ENCODE measurements at places on chromosomes 1 and 21.
A peak's percentile ranks its signal among the peaks of the same experiment; 100 is the strongest.

- DNase-seq = no peak
Observed at GRCh38 chr1:66848193-66848592, 47.1 kb upstream of the INSL5 start.

- DNase-seq = no peak
Observed at GRCh38 chr21:46597896-46598343, 7.0 kb downstream of the S100B start.

DNA sequence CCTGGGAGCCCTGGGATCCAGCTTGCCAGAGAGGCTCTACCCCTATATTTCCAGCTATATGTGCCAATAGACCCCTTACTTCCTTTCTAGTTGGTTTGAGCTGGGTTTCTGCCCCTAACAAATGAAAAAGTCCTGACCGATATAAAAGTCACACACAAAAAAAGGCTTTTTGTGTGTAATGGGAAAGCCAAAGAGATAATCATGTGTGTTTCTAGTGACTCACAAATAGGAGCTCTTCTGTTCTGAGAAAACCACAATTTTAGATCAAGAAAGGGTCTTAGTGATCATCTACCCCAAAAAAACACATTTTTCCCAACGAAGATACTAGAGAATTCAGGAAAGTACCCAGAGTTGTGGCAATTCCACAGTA lies 23.0 kb upstream of the PLEKHA6 start:
- peak; percentile 60 for DNase-seq

GRCh38 chr1:152218762-152219436 lies 5.1 kb downstream of the HRNR start:
- DNase-seq = no peak

GRCh38 chr1:67540733-67541125 lies 110.5 kb upstream of the SERBP1 start:
- DNase-seq = no peak

DNA sequence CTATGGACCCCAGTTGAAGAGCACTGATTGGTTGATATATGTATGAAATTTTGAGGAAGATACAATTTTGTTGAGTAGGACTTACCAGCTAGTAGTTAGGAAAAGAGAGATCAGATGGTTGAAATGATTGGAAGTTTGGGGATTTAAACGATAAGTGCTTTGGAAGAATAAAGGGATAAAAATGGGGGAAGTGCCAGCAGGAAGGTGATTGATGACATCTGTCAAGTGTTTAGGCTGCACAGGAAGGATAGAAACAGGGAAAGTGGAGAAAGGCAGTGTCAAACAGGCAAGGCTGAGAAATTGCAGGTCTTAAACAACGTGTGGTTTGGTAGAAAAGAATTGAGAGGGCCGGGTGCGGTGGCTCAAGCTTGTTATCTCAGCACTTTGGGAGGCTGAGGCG lies 22.3 kb downstream of the PDC start:
- no peak for DNase-seq

GRCh38 chr1:28070725-28071593 lies 17.5 kb downstream of the EYA3 start:
- no peak for DNase-seq

DNA sequence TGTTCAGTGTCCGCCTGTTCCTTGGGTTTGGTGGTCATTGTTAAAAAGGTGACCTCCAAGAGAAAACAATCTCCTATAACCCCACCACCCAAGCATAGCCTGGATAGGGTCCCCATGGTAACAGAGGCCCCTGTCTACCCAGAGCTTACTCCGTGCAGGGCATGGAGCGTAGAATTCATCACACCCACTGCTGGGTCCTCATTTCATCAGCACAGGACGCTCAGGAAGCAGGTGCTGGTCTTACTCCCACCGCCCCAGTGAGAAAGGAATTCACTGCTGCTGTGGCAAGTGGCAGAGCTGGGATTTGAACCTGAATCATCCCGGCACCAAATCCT lies 37.0 kb downstream of the ARHGEF10L start:
- DNase-seq = no peak

DNA sequence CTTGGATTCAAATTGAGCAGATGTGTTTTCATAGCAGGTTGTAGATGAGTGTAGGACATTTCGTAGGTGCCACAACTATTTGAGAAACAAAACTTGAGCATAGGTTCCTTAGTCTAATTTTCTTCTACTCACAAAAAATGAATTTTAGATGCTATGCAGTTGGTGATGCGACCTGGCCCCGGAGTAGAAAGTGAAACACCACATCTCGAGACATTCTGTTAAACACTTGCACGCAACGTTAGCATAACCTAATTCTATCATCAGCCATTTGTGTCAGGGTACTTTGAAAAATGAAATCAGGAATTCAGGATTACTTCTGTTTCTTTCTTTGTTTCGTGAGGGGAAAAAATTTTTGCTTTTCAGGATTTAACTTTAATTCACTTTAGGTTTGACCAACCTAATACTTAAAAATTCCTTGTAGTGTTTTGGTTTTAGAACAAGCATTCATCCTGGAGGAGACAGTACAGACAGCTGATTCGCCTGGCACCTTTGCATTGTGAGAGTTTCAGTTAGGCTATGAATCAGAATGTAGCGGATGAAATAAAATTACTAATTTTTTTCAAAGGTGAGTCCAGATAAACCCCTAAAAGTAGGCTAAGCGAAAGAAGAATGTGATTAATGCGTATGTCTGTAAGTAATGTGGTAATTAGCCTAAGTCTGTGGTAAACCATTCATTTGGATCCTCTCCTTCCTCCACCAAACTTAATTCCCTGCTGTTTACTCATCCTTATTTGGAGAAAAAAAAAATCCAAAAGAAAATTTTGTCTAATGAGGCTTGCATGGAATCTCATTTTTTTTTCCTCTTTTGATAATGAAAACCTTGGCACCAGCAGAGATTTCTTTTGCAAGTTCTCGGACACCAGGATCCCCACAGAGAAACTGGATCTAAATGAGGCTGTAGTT lies 44.9 kb downstream of the MAP3K21 start:
- DNase-seq = no peak

DNA sequence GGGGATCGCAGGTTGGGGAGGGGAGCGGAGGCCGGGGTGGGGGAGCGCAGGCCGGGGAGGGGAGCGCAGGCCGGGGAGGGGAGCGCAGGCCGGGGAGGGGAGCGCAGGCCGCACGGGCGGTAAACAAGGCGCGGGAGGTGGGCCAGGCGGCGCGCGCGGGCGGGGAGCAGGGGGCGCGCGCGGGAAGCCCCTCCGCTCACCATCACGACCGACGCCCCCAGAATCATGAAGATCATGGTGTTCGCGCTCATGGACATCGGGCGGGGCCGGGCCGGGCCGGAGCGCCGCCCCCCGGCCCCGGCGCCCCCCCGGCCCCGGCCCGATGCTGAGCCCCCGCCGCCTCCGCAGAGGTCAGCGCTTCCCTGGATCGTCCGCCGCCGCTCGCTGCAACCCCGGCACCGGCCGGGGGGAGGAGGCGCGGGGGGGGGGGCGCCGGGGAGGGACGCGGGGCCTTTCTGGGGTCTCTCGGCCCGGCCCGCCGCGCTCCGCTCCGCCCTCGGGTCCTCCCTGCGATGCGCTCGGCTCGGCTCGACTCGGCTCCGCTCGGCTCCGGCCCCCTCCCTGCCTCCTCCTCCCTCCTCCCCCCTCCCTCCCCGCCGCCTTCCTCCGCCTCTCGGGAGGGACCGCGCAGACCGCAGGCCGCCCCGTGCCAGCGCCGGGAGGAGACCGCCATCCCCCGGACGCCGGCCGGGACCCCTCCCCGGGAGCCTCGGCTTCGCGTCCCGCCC lies at the start of gene TMEM240:
TSS of gene TMEM240 (minus strand) at position 535 of the 728 bp plus-strand sequence. CDS start at position 257, 278 bp downstream.
- no peak for DNase-seq

- peak; percentile 55 for DNase-seq
Observed at GRCh38 chr1:236685917-236686814, at the start of gene ACTN2. Gene ACTN2, plus strand, starts transcription at chr1:236686499. Its CDS starts 175 bp downstream, at chr1:236686674.

GRCh38 chr21:39085843-39086405 lies 97.3 kb downstream of the PSMG1 start:
- no peak for DNase-seq

DNA sequence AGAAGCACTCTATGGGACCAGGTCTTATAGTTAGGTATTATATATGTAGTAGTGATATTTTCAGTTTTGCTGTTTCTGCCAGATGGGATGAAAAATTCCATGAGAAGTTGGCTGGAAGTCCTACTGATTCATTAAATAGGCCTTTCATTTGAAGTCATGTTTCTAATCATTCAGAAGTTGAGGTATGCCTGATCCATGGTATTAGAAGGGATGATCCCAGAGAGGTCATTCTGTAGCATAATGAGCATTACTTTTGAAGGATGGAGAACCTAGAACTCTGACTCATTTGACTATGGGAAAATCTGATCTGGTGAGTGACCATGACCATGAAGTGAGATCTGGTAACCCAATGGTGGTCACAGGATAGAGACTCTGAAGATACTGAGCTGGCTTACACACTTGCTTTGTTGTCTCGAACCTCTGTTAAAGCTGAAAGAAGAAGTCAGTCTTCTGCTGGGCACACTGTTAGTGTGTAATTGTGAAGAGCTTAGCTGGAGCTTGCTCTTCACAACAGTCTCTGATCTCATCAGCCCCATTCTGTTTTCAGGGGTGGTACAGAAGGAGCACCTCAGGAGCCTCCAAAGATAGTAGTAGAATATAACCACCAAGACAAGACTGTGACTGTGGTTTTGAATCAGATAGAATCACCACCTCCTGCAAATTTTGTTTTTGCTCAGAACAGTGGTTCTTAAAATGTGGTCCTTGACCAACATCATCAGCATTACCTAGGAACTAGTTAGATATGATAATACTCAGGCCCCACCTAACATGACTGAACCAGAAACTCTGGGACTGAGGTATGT lies 9.0 kb downstream of the MGST3 start:
- no peak for DNase-seq

GRCh38 chr21:29342363-29342957 lies 43.7 kb downstream of the BACH1 start:
- DNase-seq = no peak

DNA sequence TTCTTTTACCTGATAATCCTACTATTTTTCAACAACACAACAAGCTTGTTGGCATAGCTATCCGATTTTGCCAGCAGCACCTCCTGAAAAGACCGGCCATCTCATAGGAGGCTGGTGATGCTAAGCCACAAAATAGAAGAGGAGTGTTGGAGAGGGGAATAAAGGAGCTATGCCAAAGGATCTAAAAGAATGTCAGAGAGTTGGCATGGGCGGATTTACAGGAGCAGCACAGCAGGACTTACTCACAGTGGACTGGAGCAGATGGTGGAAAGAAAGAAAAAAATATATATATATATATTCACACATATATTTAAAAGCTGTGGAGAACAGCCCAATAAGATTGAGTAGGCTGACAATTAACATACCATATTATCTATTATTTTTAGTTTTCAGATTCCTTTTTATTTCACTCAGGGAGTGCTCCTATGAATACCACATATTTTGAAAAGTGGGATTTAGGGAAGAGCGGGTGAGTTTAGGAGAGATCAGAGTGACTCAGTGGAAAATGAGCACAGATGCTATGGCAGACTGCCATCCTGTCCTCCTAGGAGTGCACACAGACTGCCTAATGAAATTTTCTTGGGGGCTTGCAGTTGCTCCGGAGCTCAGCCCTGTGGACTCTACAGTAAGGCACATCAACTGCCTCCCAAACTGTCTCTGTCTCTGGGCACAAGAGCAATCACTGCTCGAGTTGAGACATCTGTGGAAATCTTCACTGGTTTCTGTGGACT lies 394.4 kb upstream of the CHRM3 start:
- no peak for DNase-seq

GRCh38 chr1:116915086-116915661 lies 5.5 kb downstream of the PTGFRN start:
- no peak for DNase-seq

DNA sequence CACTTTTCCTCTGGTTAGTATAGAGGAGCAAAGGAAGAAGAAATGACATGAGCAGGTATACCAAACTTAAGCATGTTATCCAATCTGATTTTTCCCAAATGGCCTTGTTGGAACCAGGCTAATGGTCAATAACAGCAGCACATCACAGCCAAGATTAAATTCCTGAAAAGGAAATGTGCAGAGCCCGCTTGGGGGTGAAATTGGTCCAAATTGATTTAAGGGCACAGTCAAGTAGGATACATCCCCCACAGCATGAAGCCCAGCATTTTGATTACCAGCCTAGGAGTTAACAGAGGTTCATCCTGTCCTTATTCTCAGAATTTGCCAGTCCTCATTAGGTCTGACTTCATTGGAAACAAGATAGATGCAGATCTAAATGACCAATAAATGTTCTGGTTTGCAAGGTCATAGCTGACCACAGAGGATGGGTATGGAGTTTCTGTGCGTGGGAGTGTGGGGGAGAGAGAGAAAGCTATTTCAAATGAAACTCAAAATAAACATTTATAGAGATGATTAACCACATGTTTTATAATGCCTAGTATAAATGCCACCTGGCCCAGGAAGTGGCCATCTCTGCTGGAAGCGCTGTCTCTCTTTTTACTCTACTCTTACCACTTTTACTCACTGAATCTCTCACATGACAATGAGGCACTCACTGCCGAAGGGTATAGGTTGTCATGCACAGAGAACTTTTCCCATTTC lies 38.7 kb downstream of the RGS5 start:
- peak; percentile 23 for DNase-seq

- DNase-seq = no peak
Observed at GRCh38 chr1:24102961-24103360, 9.0 kb downstream of the MYOM3 start.

DNA sequence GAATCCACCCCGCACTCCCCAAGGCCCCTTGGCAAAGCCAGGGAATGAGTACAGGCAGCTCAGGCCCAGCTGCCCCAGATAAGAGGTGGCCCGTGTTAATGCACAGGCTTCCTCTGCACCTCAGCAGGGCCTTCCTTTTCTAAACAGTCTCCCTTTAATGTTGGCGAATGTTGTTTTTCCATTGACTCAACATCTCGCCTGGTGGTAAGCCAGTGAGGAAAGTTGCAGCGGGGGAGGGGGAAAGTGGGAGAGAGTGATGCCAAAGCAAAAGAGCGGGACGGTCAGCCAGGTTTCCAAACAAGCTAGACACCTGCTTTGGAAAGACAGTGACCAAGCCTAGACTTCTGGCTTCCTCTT lies 10.3 kb upstream of the PROX1 start:
- no peak for DNase-seq

GRCh38 chr1:156826630-156827029 lies 10.0 kb upstream of the SH2D2A start:
- DNase-seq = no peak

GRCh38 chr1:181768930-181769280 lies 285.6 kb downstream of the CACNA1E start:
- DNase-seq = no peak

- DNase-seq = no peak
Observed at GRCh38 chr1:234515821-234516241, 36.9 kb upstream of the TARBP1 start.

GRCh38 chr1:168235548-168235885 lies 9.7 kb downstream of the SFT2D2 start:
- DNase-seq = no peak

- no peak for DNase-seq
Observed at GRCh38 chr1:73162564-73162963, 880.2 kb upstream of the NEGR1 start.

GRCh38 chr1:2588661-2589430 lies 2.3 kb downstream of the PRXL2B start:
- DNase-seq = no peak
